ENCODE measurements at places on chromosomes 5 and 9.

- no peak for DNase-seq
Observed at GRCh38 chr9:134830926-134831720, 49.5 kb upstream of the FCN2 start.

DNA sequence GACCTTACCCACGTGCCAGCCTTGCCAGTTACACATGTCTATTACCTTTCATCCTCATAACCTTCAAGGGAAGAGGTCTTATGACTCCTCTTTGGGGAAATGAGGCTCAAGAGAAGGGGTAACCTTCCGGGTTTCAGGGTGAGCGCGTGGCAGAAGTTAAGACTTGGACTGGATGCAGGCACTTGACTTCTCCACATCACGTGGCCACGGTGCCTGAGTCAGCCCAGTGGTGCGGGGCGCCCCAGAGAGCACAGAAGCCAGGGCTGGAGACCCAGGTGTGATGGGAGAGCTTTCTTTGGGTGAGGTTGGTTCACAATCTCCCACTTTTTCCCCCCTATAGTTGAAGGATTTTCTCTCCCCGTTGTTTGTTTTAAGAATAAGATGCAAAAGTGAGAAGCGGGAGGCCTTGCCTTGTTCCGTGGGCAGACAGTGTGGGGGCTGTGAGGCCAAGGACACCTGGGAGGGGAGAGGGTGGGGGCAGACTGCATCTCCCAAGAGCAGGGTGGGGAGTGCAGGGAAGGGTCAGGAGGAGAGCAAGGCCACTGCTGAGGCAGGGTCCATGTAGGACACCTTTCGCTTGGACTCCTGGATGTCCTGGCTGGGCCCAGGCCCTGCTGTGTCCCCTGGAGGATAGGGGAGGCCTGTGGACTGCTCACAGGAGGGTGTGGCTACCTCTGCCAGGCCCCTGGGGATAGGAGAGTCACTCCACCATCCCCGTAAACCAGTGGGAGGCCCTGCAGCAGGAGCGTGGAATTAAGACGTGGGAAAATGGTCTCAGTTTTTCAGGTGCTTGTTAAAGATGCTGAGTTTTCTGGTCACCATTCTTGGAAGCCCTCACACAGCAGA, 90.0 kb upstream of the CTSL start:
- no peak for DNase-seq

DNA sequence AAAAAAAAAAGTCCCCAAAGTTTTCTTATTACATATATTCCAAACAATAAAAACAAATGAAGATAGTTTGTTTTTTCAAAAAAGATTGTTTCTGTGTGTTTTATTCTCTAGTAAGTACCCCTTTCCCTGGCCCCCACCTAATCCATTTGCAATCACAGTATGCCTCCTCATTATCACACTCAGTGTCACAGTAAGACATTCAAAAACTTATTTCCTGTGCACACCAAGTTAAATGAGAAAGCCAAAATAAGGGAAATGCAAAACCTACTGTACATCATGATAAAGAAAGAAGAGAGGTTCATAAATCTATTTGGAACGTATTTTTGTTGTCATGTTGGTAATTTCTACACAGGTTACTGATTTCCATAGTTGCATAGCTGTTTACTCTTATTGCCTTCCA, 62.3 kb downstream of the ST8SIA4 start:
- DNase-seq = no peak

DNA sequence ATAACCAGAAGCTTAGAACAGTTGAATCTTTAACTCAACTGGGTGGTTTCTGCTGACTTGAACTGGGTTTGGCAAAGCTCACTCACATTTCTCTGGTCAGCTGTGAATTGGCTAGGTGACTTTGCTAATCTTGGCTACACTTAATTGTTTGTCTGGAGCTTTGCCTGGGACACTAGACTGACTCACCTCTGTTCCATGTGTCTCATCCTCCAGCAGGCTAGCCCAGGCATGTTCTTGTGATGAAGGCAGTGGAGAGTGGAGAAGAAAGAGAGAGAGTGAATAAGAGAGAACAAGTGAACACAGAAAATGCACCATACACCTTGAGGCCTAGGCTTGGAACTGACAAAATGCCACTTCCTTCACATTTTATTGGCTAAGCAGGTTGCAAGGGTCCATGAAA, 32.6 kb downstream of the SPATA31D1 start:
- no peak for DNase-seq

- peak; percentile 10 for DNase-seq
Observed at GRCh38 chr5:134249469-134250379, 23.9 kb upstream of the PPP2CA start.

DNA sequence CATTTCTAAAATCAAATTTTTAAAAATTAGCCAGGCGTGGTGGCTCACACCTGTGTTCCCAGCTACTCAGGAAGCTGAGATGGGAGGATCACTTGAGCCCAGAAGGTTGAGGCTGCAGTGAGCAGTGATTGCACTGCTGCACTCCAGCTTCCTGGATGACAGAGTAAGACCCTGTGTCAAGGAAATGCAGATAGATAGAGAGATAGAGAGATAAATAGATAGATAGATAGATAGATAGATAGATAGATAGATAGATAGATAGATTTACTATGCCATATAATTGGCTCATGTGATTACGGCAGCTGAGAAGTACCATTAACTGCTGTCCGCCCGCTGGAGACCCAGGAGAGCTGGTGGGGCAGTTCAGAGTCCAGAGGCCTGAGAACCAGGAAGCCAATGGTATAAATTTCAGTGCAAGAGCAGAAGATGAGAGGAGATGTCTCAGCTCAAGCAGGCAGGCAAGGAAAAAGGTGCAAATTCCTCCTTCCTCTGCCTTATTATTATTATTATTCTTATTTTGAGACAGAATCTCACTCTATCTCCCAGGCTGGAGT, 13.0 kb upstream of the PTGES start:
- DNase-seq = no peak

- no peak for DNase-seq
Observed at GRCh38 chr9:131433302-131433854, 39.5 kb downstream of the PRRC2B start.

Data from CD4-positive, alpha-beta T cell treated with Interleukin-21 for 1 hour (primary cell).